ENCODE measurements at places on chromosomes 2 and 18. TPM values are rescaled to one million over a fixed set of nuclear protein-coding genes. Genes with fewer than 3 reads are reported as not detected.

SLC4A5 gene
- 2.1 TPM for total RNA-seq

DNA sequence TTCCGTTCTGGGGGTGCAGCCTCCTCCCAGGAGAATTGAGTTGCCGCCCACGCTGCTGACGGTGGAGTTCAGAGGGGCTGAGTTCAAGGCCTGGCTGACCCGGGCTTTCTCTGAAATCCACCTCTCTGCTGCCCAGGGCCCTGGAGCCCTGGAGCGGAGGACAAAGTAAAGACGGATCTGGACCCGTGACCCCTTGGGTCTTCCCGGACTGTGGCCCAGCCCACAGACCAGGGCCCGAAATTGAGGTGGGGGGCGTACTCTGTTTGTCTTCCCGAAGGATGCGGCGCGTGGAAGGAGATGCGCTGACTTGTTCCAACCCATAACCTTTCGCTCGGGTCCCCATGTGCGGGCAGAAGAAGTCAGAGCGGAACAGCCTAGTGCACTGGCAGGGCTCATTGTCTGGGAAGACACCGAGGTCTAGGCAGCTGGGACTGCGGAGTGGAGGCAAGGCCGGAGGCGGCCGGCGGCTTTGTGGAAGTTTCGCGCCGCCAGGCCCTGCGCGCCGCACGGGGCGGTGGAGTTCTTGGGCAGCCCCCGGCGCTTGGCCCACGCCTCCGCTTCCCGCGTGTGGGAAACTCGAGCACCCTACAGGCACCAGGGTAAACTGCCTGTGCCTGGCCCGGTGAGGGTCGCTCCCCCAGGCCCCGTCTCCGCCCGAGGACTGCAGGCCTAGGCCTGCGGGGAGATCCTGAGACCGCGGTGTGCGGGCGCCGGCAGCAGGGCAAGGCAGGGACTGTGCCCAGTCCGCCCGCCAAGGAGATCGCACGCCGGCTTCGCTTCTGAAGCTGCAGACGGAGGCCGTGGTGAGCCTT lies 9.8 kb downstream of the POU3F3 start:
- no peak for DNase-seq

SPDYA gene
- total RNA-seq: not detected

GRCh38 chr18:68394705-68395104 lies 320.2 kb downstream of the TMX3 start:
- no peak for DNase-seq

ERFE gene
- total RNA-seq: not detected

Measured in uterus (tissue), 4 donors.